ENCODE measurements at places on chromosomes 6 and 20. TPM values are rescaled to one million over a fixed set of nuclear protein-coding genes. Genes with fewer than 3 reads are reported as not detected.

The TPBG gene
- 6.3 TPM for total RNA-seq

The DYNLT2 gene
- 0.52 TPM for total RNA-seq

The NUP43 gene
- total RNA-seq = 17.2 TPM

The TMC2 gene
- not detected for total RNA-seq

The CD83 gene
- 13.6 TPM for total RNA-seq

The CAGE1 gene
- not detected for total RNA-seq

The FAM209B gene
- not detected for total RNA-seq

The TEAD3 gene
- total RNA-seq = 6.8 TPM

The RGL2 gene
- total RNA-seq = 18.3 TPM

The MARCKS gene
- 146 TPM for total RNA-seq

The PIGT gene
- 16.2 TPM for total RNA-seq
